ENCODE measurements at places on chromosomes 5 and 9.

- peak; percentile 42 for DNase-seq
Measured at GRCh38 chr5:134577796-134578577, 52.5 kb downstream of the JADE2 start.

DNA sequence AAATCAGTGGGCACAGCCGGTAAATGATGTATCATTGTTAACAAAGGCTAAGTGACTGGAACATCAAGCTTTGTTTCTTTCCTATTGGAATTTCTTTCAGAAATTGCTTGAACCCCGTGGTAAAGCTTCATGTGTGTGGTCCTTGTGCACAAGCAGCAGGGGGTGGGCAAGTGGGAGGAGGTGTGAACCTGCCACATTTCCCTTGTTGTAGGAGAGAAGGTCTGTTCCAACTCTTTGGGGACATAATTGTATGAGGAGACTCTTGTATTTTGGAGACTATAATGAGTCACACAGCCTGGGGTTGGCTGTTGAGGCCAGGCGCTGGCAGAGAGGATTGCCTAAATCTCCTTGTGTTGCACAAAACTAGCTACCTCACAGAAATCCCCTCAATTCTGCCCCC lies 620.5 kb downstream of the IRX1 start:
- no peak for DNase-seq

DNA sequence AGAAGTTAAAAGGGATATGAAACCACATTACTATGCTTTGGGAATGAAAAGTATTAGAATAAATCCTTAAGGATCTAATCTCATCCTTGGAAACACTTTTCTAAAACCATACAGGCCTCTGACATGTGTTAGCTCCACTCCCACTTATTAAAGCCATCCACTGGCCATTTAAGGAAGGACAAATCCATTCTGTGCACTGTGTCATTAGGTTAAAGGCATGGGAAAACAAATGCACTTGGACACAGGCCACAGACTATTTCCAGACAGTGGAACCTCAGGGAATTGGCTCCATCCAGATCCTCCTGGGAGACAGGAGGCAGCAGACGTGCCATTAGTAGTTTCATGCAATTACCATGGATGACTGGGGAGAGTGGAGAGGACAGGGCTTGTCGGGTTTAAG lies 454.9 kb downstream of the ENC1 start:
- no peak for DNase-seq

DNA sequence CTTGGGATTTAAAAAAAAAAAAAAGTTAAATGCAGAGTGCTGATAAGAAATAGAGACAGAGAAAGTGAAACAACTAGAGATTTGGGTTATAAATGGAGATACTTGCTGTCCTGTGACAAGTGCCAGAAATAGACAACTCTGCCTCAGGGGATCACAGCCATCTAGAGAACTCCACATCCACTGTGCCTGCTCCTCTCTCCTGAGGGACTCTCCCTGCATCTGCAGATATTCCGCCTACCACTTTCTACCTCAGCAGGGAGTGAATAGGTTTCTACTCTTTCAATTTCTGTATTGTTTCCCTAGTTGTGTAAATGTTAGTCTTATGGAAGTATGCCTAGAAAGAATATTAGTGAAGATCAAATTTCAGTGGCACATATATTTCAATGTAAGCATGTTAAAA lies 307.2 kb downstream of the HTR1A start:
- DNase-seq, result no peak

DNA sequence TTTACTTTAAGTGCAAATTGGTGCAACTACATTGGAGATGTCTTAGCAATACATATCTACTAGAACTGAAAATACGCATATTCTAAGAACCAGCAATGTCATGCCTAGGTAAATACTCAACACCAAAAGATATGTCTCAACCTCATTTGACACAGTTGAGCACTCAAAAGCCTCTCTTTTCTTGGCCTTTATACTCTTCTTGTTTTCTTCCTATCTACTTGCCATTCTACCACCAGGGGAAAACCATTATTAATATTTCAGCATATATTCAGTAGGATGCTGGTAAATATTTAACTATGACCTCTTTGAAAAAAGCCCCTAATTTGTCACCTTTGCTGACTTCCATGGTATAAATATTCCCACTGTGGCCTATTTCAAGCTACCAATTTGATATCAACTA lies 443.8 kb downstream of the LRRC70 start:
- no peak for DNase-seq

- DNase-seq, result no peak
Measured at GRCh38 chr9:134895097-134895496, 14.5 kb downstream of the FCN2 start.

DNA sequence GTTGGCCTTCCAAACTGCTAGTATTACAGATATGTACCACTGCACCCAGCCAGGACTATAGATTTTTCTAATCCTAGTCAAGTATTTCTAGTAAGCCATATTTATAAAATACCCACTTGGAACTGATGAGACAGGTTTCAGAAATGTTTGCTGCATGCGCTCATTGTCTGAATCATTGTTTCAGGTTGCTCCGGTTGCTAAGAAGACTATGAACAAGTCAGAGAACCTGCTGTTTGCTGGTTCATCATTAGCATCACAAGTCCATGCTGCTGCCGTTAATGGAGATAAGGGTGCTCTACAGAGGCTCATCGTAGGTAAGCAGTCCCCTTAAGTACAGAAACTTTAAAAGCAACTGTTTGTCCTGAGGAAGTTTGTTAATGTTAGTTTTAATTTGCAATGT lies 5.3 kb downstream of the INVS start:
- DNase-seq, result no peak

- no peak for DNase-seq
Measured at GRCh38 chr9:94819161-94819687, 92.7 kb downstream of the AOPEP start.

GRCh38 chr5:73031839-73032238 lies 76.0 kb downstream of the FCHO2 start:
- DNase-seq, result no peak

Measured in NCI-H526 treated with DMSO at 0.1 percent for 48 hours (cell line).